ENCODE measurements at places on chromosomes 16 and 17.

GRCh38 chr17:81128774-81129173, 36.5 kb upstream of the PVALEF start:
- DNase-seq: no peak

DNA sequence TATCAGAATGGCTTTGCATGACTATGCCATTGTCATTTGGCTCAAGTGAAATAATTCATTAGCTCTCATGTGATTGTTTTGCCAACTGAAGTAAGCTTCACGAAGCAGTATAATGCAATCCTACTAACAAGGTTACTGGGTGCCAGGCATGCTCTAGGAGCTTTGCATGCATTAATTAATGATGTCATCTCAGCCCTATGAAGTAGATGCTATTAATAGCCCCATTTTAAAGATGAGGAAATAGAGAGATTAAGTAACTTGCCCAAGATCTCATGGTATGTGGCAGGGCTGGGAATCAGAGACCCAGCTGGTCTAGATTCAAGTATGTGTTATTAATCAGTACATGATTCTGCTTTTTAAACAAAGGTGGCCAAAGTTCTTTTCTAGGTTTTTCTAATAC, 14.1 kb downstream of the KRT39 start:
- no peak for DNase-seq

DNA sequence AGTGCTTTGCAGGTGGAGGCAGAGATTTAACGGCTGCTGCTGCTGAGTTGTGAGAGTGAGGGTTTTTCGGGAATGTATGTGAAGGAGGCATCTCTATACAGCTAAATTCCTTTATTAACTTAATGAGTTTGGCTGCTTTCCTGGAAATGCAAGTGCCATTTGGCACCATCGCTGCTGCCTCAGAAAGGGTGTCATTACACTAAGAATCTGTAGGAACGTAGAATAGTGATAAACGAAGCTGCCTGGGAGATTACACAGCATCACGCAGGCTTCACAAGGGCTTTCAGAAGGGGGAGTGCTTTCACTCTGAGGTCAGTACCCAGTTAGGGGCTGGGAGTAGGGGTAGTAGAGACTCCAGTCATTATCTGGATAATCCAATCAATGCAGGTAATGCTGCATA, 14.1 kb upstream of the NLRP1 start:
- DNase-seq: no peak

DNA sequence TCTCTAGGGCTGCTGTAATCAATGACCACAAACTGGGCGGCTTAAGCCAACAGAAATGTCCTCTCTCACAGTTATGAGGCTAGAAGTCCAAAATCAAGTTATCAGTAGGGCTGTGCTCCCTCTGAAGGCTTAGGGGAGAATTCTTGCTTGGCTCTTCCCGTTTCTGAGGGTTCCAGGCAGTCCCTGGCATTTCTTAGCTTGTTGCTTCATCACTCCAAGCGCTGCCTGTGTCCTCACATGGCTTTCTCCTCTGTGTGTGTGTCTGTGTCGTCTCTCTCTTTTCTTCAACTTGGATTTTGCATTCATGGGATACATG, 13.7 kb upstream of the CDC42EP4 start:
- no peak for DNase-seq

DNA sequence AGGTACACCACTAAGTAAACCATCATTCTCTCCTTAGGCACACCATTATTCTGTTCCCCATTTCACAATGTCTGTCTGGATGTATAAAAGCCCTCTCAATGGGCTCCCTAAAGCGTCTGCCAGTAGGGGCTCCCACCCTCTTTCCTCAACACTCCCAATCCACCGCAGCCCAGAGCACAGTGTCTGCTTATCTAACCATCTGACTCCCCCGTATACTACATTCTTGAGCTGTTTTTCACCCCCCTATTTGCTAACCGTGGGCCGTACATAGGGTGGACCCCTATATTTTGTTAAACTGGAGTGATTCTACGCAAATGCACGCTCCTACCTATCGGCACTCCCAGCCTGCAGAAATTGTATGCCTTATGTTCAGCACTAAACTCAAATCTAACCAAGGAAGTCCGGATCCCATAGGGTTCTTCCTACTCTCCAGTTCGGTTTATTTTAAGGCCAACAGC, 685 bp upstream of the PSMD3 start:
- DNase-seq: no peak

GRCh38 chr16:49466881-49467280, 93.3 kb downstream of the C16orf78 start:
- no peak for DNase-seq

GRCh38 chr17:33905338-33905800, 349.7 kb upstream of the CCL2 start:
- DNase-seq: no peak

GRCh38 chr16:25135254-25135878, 23.8 kb downstream of the LCMT1 start:
- DNase-seq: no peak

DNA sequence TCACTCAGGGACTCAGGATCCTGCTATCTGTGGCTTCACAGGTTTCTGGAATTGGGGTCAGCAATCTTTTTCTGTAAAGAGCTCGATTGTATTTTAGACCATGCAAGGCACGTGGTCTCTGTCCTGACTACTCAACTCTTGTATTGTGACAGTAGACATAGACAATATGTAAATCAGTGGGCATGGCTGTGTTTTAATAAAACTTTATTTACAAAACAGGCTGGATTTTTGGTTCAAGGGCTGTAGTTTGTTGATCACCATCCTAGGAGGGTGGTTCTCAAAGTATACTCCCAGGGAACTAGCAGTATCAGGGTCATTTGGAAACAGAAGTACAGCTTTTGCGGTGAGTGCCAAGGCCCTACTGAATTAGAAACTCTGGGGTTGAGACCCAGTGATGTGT, 108.2 kb upstream of the CRHR1 start:
- DNase-seq: no peak

- no peak for DNase-seq
Measured at GRCh38 chr16:11198828-11199227, 57.2 kb downstream of the SOCS1 start.

DNA sequence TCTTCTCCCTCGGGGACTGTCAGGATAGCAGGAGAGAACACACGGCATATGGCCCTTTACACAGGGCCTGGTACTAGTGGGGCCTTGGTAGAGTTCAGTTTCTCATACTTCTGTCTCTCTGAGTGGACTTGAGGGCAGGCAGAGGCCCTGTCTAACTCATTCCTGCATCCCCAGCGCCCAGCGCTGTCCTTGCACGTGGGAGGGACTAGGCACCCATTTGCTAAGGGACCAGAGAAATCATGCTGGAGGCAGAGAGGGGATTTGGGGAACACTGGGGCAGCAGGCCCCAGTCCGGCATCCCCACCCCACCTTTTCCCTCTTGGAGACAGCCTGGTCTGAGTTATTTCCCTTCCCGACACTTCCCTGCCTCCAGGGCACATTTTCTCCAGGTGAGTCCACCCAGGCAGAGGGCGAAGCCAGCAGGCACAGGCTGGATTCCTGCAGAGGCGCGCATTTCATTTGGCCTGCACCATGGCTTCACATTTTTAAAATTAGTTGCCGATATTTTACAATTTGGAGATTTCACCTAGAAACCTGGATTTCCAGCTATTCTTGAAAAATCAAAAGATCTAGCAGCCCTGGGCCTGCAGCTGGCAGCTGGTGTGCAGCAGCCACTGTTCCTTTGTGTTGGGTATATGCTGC, 9.7 kb upstream of the NKD1 start:
- no peak for DNase-seq

DNA sequence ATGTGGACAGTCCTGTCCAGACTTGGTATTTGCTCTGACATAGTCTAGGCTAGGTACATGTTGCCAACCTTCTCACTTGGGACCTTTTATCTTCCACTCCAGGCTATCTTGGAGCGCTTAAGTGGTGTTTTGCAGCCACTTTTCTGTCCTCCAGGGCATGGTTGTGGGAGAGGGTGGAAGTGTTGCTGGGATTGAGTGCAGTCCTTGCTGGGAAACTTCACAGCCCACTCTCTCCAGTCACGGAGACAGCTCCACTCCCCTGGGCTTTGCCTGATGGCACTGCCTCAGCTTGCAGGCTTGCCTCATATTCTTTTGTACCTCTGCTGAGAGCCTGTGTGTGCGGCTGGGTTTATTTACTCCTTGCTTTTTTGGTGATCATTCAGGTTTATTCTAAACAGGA, 17.4 kb downstream of the RPA1 start:
- DNase-seq: no peak

DNA sequence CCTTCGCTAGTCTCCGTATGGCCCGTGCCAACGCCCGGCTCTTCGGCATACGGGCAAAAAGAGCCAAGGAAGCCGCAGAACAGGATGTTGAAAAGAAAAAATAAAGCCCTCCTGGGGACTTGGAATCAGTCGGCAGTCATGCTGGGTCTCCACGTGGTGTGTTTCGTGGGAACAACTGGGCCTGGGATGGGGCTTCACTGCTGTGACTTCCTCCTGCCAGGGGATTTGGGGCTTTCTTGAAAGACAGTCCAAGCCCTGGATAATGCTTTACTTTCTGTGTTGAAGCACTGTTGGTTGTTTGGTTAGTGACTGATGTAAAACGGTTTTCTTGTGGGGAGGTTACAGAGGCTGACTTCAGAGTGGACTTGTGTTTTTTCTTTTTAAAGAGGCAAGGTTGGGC, 2.5 kb downstream of the RPL13 start:
- peak; percentile 37 for DNase-seq

- no peak for DNase-seq
Measured at GRCh38 chr16:9929313-9929712, 252.9 kb downstream of the GRIN2A start.

- no peak for DNase-seq
Measured at GRCh38 chr17:43549496-43549895, 3.4 kb upstream of the ETV4 start.

DNA sequence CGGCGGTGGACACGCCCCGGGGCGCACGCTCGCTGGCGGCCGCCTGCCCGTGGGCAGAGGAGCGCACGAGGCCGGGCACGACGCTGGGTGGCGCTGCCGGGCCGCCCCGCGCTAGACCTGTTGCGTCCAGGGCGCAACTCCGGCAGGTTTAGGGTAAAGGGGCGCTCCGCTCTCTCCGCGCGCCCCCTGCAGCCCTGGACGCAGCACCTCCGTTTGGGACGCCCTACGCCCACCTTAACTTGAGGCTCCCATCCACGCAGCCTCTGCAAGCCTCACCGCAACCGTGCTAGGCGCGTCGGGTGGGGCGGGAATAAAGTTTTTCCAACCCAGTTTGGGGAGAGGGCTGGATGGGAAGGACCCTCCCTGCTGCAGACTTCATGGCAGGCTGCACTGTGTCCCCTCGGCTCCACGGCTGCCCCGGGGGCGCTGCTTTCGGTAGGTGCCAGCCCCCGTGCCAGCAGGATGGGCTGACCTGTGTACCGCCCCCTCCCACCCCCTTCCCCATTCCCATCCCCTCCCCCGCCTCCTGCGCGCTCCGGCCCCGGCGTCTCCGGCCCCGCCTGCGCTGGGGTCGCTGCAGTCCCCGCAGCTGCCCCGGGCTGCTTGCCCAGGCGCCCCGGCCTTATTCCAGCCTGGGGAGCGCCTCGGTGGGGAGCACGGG, at the start of gene SYT17:
SYT17 (plus strand) TSS at position 531 of the 661 bp plus-strand sequence. CDS start 407 bp downstream, outside the sequence.
- DNase-seq: peak; percentile 19

GRCh38 chr17:44417553-44417952, 28.1 kb upstream of the ITGA2B start:
- peak; percentile 89 for DNase-seq

GRCh38 chr16:27235055-27235937, 32.0 kb downstream of the KDM8 start:
- peak; percentile 73 for DNase-seq

GRCh38 chr17:57995076-57995956, 7.3 kb upstream of the VEZF1 start:
- DNase-seq: peak; percentile 70

GRCh38 chr17:33127706-33128105, 136.1 kb downstream of the SPACA3 start:
- no peak for DNase-seq

GRCh38 chr16:4534151-4534790, 4.3 kb downstream of the CDIP1 start:
- DNase-seq: no peak

DNA sequence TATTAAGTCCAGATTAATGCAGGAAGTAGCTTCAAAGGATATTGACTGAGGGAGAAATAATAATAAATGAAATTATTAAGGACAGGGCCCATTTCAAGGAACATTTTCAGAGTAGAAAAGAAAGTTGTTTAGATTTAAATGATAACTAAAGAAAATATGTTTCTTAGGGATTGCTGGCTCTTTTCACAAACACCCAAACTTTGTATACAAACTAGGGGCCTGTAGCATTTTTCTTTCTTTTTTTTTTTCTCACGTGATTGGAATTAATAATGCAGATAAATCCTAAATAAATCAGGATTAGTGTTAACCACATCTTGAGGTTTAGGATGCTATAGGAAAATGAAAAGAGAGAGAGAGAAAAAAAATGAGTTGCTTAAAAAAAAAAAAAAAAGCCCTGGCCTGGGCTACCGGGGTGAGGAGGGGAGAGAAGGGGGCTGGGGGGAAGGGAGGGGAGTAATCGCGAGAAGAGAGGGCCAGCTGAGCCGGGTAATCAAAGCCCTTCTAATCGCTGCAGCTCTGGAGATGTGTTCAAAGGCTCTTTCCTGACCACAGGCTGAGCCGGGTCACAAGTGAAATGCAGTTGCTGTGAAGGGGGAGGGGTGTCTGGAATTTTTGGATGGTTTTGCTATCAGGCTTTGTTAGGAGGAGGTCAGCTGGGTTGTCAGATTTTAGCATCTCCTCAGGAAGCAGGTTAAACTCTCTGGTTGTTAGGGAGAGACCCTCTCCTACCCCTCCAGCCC, 104.6 kb upstream of the ZFHX3 start:
- no peak for DNase-seq

DNA sequence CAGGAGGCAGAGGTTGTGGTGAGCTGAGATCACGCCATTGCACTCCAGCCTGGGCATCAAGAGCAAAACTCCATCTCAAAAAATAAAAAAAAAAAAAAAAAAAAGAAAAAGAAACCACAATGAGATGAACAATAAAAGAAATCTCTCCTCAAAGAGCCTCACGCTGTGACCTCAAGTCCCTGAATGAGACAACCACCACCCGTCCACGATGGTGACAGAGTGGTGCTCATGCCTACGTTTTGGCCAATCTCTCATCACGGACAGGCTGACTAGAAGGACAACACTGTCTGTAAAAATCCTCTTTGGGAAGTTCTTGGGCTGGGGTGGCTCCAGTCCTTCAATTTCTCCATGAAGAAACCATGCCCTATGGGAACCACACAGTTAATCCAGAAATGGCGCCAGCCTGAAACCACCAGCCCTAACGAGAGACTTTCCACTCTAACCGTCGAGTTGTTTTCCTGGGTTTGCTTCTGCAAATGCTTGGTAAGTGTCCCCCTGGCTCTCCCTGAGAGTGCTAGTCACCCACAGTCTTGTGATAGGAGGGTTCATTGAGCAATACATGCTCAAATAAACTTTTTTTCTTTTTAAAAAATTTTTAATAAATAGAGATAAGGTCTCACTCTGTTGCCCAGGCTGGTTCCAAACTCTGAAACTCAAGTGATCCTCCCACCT, 15.0 kb upstream of the PRSS27 start:
- DNase-seq: no peak

All from astrocyte of the cerebellum (primary cell).